ENCODE measurements at places on chromosomes 2 and 18.

DNA sequence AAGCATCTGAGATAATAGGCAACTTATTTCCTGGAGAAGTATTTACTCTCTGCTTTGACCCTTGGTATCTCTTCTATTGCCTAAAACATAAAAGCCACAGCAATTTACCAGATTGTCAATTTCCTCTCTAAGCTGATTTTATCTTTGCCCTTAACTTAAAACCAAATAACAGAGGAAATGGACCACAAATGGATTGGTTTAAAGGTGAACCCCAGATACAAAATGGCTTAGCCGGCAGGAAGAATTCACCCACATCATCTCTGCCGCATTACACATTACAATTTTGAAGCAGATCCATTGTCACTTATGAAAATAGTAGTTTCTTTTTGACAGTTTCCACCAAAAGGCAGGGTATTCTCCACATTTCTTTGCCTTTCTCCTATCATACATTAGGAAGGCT, 585.8 kb upstream of the CHAC2 start:
- no peak for DNase-seq

DNA sequence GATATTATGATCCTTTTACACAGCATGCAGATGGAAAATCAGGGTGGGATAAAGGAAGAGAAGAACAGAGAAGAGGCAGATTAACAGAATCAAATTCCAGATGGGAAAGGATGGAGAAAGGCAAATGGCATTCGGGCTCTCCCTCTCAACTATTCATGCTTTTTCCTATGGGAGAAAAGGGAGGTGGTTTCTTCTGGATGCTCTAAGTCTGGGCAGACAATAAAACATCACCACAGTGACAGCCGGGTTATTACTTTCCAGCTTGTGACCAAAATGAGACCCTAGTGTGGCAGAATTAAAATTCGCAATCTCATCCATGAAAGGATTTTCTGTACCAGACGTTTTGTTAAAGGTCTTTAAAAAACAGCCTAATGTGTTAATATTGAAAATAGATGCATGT, 440.7 kb downstream of the RND3 start:
- no peak for DNase-seq

DNA sequence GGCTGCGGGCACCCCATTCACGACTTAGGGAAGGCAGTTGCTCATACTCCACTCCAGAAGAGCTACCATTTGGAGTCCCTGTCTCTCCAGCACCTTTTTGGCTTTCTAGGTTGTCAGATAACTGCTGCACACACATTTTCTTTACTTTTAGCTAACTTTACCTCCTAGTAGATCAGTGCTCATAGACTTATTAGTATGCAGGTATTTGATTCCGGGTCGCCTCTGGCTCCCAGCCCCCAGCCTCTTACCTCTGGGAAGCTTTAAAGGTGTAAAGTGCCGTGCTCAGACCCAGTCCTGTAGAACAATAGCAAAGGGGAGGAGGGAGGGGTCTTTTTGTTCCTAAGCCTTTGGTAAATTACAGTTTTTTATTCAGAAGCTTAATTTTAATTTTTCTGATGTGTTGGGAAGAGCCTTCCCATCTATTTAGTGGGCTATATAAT, 102.9 kb downstream of the SPTBN1 start:
- no peak for DNase-seq

- DNase-seq: no peak
Observed at GRCh38 chr2:102100371-102101096, 42.0 kb upstream of the IL1R1 start.

GRCh38 chr2:176093145-176093897, 800 bp downstream of the HOXD13 start:
- no peak for DNase-seq

- DNase-seq: no peak
Observed at GRCh38 chr18:44803019-44803650, 122.4 kb downstream of the SETBP1 start.

DNA sequence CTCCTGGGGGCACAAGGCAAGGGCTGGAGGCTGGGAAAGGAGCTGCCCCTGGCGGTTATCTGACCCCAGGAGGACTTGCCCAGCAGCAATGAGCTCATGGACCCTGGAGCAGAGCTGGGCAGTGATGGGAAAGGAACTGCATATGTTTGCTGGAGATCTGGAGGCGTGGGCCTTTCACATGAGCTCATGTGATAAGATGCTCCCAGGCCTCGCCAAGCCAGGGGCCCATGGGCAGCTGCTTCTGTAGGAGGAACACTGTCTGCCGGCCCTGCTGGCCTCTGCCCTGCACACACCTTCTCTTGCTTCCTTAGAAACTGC, 9.0 kb upstream of the NPPC start:
- DNase-seq: no peak

DNA sequence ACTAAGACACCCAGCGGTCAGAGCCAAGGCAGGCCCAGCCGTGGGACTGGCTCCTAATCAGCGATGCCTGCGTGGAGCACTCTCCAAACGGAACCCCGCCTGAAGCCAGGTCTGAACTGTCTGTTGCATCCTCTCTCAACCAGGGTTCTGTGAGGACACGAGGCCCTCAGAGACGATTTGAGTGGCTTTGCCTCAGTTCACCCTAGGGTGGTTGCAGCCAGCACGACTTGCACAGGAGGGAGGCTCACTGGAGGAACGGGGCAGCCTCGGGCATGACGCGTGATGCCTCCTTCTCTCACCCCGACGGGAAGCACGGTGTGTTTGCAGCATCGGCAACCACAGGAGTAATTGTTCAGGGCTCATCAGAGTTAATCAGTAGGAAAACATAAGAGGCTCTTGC, 336.4 kb downstream of the EIPR1 start:
- DNase-seq: no peak

DNA sequence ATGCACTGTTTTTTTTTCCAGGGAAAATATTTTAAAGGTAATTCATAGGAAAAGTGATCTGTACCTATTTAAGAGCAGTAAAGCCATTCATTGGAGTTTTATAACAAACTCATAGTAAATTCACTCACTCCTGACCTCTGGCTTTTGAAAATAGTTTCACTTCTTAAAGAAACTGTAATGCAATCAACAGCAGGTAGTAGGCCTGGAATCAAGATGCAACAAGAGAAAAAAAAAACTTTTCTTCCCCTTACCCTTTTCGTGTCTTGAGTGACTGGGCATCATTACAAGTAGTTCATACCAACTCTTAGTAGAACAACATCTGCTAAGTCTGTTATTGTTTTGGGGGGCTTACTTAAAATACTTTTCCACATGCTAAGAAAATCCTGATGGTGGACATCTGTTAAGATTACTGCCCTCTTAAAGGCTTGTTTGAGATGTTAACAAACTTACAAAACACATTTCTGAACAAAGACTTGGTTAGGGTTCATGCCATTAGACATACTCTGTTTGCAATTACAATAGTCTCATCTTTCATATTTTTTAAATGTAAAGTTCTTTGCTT, 164.1 kb upstream of the FOSL2 start:
- no peak for DNase-seq

GRCh38 chr2:134226601-134227000, 27.3 kb upstream of the MGAT5 start:
- DNase-seq: no peak

- no peak for DNase-seq
Observed at GRCh38 chr2:62435720-62436119, 70.3 kb downstream of the TMEM17 start.

Measured in T1000 (cell line).